ENCODE measurements at places on chromosomes 1 and 21.

GRCh38 chr1:57252597-57253294 is 171.1 kb downstream of the DAB1 start:
- no peak for DNase-seq

DNA sequence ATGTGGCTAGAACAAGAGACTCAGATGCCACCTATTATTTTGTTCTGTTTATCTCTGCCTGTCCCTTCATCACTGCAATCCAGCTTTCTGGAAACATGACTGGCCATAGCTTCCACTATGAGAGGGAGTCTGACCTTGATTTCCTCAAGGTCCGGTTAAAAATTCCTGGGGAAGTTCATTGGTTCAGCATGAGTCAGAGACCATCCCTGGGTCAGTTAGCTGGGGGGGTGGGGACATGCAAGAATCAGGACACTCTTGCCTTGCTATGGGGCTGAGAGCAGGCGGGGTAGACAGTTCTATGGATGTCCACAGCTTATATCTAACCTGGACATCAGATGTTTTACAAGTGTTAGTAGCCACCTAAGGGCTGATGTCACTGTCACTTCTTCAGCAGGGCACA is 81.1 kb downstream of the TENT5C start:
- DNase-seq, result no peak

DNA sequence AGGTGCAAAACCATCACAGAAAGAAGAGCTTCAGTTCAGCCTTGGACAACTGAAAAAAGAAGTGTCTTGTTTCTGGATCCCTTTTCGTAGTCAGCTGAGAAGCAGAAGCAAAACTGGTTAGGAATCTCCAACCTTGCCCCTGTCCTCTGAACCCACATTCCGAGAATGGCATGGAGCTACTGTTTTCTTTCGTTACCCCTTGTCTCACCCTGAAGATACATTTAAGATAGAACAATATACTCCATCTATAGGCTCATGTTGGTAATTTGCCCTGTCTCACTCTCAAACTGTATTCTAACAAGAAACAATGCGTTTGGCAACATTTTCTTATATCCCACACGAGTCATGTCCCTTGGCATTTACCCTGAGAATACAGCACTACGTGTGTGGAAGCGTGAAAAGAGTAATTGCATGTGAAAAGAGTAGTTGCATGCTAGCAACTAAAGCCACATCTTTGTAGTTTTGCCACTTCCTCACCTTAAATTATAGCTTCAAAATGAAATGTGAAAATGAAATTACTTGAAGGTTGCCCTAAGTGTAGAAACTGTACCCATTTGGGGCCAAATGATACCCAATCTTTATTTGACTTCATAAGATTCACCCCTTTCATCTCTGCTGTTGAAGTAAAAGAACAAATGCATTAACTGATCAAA is 5.3 kb downstream of the SLAMF7 start:
- no peak for DNase-seq

DNA sequence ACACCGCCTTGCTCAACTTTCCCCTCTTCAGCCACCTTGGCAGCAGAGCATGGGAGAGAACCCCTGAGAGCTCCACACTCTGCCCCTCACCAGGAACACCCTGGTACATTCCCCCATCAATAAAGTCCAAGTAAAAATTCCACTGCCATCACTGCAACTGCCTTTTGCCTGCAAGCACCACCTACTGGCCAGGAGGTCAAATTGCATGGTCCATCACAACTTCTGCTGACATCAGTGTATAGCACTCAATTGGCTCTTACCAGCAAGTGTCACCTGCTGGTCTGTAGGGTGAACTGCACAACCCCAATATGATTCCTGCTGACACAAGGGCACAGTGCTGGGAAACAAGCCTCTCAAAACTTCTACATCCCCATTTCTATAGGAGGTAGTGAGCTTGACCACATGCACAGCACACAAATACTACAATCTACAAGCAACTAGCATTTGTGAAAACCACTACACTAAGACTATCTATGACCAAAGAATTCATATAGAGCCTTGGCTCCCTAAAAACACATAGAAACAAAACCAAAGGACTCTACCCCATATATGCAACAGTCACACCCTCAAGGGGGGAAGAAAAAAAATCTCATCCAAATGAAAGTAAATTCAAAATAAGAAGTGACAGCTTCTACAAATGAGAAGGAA is 69.2 kb downstream of the FASLG start:
- peak; percentile 34 for DNase-seq
